ENCODE measurements at places on chromosomes 12 and 14. TPM values are rescaled to one million over a fixed set of nuclear protein-coding genes. Genes with fewer than 3 reads are reported as not detected.

DNA sequence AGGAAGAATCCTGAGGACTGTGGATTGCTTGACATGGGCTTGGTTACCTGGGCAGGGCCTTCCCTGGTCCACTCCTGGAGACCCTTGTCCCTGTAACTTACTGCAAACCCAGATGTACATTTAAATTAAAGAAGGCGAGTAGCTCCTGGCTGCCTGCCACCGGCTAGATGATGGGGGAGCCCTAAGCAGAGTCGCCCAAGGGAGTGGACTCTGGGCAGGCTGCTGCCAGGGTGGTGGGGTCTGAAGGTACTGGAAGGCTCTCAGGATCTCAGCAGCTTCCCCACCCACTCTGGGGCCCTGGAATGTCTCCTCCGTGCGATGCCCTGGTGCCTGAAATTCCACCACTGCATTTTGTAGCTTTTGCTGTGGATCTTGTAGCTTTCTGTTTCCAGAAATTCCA, 74.7 kb downstream of the FBXL14 start:
- no peak for DNase-seq

Gene NR4A1
- 1.9 TPM for total RNA-seq

DNA sequence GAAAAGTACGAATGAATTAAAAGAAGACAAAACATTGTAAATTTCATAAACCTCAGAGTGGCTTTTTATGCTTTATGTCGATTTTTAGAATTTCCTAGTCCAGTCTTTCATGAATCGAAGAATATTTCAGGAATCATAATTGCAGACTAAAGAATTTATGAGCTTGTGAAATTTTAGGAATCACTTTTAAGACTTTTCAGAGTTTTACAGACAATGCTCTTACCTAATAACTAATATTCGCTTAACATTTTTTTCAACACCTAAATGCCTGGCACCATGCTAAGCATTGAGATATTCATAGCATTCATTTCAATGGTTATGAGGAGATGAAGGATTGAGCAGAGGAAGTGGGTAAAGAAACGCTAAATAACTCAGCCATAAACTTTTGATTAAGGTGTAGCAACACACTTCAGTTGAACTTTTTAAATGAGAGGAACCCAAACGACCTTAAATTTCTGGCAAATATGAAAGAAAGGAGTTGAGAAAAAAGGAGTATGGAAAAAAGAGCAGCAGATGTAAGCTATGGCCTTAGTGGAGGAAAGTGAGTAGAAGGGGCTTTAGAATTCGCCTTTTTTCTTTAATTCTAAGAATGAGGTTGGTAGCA, 739 bp upstream of the USP44 start:
- no peak for DNase-seq

Gene COPZ1
- total RNA-seq: 83.5 TPM

GRCh38 chr12:118544569-118544968, 168.2 kb downstream of the SUDS3 start:
- no peak for DNase-seq

GRCh38 chr14:68977718-68978171, 1.4 kb downstream of the ACTN1 start:
- DNase-seq: peak; percentile 50

- DNase-seq: no peak
Observed at GRCh38 chr12:123094349-123095077, 56.4 kb downstream of the PITPNM2 start.

GRCh38 chr12:1593174-1594005, 991 bp downstream of the FBXL14 start:
- DNase-seq: peak; percentile 64

- no peak for DNase-seq
Observed at GRCh38 chr12:124394462-124395128, 99.7 kb downstream of the RFLNA start.

- DNase-seq: no peak
Observed at GRCh38 chr14:92942576-92942975, 19.6 kb downstream of the CHGA start.

DNA sequence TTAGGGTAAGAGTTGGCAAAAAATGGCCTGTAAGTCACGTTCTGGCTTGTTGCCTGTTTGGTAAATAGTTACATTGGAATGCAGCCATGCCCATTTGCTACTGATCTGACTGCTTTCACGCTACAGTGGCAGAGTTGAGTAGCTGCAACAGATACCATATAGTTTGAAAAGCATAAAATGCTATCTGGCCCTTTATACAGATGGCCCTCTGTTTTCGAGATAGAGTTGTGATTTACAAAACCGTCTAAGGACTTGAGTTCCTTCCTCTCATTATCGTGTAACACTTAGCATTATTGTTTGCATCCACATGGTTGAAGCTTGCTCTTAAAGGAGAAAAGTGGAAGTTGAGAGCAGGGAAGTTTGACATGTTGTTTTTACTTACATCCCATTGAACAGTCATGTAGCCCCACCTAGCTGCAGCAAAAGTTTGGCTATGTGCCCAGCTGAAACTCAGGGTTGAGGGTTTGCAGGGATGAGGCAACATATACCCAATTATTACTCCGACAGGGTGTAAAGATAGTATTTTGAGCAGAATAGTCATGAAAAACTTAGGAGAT, 11.3 kb upstream of the SCFD1 start:
- DNase-seq: no peak

Gene CCNT1
- 66.5 TPM for total RNA-seq

Gene LRRC10
- total RNA-seq: not detected

DNA sequence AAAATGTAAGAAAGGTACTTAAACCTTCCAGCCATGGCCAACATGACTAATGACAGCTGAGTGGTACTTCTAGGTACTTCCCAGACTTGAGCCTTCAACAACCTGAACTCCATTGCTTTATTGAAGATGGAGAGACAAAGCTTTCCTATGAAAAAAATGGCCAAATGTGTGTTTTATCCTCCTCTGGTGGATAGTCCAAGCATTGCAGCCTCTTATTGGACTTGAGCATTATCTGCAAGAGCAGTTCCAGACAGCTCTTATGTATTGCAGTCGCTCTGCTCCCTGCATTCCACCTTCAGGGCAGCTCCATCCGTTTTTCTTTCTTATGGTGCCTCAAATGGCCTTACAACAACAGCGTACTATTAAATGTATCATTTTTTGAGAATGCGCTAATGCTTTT, 588.2 kb downstream of the NRXN3 start:
- no peak for DNase-seq

Gene ADAM20
- total RNA-seq: 0.88 TPM

DNA sequence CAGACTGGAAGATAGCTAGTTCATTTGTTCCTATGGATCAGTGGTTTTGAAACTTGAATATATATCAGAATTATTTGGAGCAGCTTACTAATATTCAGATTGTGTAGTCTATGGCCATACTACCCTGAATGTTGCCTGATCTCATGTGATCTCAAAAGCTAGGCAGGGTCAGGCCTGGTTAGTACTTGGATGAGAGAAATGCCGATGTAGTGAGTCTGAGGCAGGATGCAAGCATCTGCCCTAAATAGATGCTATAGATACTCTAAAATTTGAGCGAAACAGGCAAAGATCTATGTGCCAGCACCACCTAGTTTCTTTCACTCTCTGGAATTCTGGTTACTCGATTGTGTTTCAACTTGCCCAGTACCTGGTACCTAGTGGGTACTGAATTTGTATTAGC, 40.9 kb downstream of the FRMD6 start:
- DNase-seq: no peak

Gene SLCO1B1
- not detected for total RNA-seq

Gene LTB4R2
- total RNA-seq: 13.0 TPM

GRCh38 chr14:21846227-21846885, 172.7 kb upstream of the OR4E1 start:
- peak; percentile 81 for DNase-seq

Data from naive thymus-derived CD8-positive, alpha-beta T cell (primary cell).